H1 (cell line): ENCODE measurements at places on chromosomes 2 and 18.

DNA sequence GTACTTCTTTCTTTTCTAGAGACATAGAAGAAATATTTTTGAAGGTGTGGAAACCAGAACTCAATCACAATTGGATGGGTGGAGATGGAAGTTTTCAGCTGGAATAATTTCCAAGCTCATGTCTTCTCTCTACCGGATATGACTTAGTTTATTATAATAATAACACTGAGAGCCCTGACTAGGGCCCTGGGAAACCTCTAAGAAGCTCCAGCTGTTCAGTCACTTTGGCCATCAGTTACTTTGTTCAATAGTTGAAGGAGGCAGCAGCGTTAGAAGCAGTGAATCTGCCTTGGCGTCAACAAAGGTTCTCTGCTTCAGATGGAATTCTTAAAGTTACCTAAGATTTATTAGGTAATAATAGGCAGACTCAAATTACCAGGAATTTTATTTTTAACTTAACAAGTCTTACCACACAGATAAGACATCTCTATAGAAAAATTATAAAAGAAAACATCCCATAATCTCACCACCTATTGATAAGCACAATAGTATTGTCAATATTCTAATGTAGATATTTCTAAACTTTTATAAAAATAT lies 293.8 kb upstream of the CHAC2 start:
- DNase-seq = no peak

DNA sequence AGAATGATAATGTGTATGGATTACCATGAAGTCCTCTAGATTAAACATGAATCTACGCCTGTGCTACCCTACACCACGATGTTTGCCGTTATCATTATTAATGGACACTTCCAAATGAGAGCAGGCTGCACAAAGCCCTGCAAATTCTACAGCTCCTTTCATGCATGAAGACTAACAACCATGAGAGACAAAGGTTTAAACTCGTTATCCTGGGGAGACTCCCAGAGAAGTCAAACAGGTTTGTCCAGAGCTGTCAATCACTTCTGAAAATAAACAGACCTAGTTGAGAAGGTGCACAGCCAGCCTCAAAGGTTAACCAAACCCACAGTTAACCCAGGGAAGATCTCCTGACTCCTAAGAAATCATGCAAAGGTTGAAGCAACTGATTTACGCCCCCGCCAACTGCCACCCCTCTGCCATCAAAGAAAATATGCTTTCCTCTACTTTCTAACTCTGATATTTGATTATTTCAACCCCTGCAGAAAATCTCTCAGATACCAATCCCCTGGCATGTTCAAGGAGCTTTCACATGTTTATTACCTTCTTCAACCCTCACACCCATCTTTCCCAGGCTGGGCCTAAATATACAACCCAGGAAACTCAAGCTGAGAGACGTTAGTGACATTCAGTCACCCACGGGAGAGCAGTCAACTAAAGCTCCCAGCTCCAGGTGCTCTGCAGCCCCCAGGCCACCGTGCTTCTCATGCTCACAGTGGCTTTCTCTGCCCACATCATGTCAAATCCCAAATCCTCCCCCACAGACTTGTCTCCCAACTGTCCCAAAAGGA lies 35.9 kb downstream of the MYO5B start:
- DNase-seq = no peak

DNA sequence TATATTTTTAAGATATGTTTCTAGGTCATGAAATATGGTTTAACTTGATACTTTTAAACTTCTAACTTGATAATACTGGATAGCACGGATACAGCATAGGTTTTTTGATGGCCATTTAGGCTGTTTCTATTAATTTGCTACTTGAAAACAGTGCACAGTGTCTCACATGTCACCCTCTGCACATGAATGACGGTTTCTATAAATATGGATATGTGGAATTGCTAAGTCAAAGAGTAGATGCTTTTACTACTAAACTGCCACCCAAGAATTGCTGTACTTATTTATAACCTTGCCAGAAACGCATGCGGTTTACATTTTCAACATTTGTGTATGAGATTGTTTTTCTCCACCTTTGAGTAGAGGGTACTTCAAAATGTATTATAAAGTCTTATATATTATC lies 174.6 kb upstream of the LYPD1 start:
- DNase-seq = no peak

DNA sequence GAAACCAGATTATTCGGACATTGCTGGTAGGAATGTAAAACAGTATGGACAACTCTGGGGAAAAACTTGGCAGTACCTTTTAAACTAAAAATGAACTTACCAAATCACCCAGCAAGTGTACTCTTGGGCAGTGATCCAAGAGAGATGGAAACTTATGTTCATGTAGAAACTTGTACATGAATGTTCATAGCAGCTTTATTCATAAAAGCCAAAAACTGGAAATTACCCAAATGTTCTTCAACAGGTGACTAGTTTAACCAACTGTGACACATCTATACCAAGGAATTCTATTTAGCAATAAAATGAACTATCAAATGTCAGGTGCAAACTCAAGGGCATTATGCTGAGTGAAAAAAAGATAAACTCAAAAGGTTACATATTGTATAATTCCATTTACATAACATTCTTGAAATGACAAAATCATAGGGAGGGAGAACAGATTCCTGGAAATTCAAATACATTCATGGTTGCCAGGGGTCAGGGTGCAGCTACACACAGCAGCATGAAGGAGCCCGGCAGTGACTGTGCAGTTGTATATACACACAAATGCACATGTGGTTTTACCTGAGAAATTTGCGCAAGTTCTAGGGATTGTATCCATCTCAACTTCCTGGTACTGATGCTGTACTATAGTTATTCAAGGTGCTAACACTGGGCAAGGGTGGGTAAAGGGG lies 3.5 kb upstream of the RNU4ATAC start:
- DNase-seq = no peak

DNA sequence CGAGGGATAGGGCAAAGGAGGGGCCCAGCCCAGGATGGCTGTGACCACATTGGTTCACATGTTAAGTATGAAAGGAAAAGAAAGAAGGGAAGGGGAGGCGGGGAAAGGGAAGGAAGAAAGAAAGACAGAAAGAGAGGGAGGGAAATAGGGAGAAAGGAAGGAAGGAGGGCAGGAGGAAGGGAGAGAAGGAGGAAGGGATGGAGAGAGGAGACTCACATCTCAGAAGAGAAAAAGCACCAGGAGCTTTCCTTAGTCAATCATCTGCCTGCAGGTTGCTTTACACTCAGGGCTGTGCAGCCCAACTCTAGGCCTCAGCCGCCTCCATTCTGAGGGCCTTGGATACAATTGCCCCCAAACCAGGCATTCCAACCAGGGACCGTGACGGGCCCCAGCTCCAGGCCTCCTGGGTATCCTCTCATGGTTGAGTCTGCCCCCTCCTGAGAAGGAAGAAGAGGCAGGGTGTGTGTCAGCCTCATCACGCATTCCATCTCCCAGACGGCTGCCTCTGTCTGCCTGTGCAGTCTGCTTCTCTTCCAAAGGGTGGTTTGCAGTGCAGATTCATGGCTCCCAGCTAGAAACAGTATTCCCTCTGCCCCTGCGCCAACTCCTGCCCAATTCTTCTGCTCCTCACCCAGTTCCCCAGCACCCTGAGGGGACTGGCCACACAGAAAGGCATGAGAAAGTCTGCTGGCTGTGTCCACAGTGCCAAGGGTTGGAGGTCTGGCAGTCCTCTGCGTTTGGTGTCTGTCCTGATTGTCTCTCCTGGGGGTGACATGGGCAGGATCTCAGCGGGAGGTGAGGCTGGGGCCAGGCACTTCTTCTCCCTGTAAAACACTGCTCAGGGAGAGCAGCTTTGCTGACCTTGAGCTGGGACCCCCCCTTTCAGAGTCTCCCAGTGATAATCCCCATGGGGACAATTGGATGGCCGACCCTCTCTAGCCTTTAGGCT lies 163.3 kb downstream of the SMAD7 start:
- no peak for DNase-seq
